RCC 7860 (cell line): ENCODE measurements at places on chromosomes 3 and 15.

- DNase-seq, result no peak
Observed at GRCh38 chr3:55431041-55431440, 56.1 kb downstream of the WNT5A start.

DNA sequence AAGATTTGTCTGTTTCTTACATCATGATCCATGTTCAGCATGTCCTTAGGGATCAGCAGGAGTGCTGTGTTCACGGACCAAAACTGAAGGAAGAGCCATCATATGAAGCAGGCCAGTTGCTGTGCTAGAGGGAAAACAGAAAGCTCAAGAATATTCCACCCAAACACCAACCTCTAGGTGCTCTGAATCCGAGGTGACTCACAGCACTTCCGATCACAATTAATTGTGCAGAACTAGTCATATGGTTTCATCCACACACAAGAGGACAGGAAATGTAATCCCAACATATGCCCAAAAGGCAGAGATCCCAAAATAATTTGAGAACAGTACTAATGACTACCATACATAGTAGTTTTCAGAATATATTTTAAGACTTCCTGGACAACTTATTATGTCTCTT lies 257.9 kb upstream of the KCNH8 start:
- no peak for DNase-seq

DNA sequence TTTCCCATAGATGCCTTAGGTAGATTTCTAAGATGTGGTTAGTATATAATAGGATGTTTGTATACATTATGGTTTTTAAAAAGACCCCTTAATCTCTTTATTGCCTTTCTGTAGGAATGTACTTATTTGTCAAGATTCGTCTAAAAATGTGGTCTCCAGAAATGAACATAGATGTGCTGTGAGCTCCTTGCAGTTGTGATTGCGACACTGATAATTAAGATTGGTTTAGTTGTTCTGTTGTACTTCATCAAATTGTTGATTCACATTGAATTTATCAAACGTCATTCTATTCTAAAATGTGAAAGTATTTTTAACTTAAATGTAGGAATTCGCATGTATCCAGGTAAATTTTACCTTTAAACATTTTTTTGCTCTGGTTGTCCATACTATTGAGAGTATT lies 51.2 kb downstream of the CMC1 start:
- no peak for DNase-seq

DNA sequence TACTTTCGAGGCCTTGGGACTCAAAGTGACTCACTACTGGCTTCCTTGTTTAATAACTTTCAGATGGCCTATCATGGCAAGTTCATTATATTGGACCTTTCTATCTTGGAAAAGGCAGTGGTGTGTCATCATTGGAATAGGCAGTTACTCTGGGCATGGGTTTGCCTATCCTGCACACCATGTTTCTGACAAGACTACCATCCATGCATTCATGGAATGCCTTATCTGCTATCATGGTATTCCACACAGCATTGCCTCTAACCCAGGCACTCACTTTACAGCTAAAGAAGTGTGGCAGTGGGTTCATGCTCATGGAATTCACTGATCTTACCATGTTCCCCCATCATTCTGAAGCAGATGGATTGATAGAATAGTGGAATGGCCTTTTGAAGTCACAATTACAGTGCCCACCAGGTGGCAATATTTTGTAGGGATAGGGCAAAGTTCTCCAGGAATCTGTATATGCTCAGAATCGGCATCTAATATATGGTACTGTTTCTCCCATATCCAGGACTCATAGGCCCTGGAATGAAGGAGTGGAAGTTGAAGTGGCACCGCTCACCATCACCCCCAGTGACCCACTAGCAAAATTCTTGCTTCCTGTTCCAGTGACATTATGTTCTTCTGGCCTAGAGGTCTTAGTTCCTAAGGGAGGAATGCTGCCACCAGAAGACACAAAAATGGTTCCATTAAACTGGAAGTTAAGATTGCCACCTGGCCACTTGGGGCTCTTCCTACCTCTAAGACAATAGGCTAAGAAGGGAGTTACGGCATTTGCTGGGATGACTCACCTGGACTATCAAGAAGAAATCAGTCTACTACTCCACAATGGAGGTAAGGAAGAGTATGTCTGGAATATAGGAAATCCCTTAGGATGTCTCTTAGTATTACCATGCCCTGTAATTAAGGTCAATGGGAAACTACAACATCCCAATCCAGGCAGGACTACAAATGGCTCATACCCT lies 1161.4 kb downstream of the SI start:
- no peak for DNase-seq

DNA sequence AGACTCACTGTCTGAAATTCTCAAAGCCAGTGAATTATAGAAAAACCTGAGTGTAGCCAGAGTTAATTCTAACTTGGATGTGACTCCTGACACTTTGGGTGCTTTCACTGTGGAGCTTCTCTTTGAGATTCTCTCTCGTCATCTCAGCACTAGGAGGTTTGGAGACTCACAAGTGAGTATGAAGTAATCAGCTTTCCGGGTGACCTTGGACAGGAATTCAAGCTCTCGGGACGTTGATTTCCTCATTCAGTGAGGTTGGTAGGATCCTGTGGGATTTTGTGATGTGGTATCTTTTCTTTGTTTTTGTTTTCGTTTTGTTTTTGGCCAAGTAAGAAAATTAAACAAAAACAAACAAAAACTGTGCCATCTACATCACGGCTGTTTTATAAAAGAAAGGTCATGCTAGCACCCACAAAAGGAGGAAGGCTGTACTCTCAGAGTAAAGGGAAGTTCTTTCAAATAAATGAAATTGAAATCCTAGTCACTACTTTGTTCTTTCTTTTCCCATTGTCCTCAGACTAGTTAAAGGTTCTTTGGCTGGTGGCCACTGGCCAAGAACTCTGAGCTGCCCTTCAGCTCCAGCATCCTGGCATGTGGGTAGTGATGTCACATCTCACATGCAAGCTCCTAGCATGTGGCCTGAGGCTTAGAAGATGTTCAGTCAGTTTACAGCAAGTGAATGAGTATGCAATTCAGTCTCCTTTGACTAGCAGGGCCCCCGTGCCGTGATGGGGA lies 263.3 kb upstream of the TPM1 start:
- DNase-seq, result peak; percentile 44

DNA sequence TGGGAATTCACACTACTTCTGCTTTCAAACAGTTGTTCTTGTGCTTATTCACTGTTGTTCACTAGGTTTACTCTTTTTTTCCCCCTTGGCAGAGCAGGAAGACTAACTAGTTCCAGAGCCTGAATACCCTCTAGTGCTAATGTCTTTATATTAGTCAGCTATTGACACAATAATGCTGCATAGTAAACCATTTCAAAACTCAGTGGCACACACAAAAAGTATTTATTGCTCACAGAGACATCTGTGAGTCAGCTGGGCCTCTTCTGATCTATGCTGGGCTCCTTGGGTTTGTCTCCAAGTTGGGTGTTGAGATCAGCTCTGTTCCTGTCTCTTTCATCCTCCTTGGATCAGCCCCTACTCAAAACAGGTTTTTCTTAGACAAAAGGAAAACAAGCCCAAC lies 51.1 kb downstream of the RSRC1 start:
- DNase-seq, result peak; percentile 53

GRCh38 chr3:66320390-66320789 lies 99.6 kb downstream of the SLC25A26 start:
- no peak for DNase-seq

GRCh38 chr3:14784087-14784681 lies 34.6 kb upstream of the FGD5 start:
- DNase-seq, result no peak

- peak; percentile 16 for DNase-seq
Observed at GRCh38 chr15:61195116-61196002, 33.7 kb downstream of the RORA start.

- no peak for DNase-seq
Observed at GRCh38 chr15:52258461-52258860, 37.1 kb downstream of the MYO5C start.

DNA sequence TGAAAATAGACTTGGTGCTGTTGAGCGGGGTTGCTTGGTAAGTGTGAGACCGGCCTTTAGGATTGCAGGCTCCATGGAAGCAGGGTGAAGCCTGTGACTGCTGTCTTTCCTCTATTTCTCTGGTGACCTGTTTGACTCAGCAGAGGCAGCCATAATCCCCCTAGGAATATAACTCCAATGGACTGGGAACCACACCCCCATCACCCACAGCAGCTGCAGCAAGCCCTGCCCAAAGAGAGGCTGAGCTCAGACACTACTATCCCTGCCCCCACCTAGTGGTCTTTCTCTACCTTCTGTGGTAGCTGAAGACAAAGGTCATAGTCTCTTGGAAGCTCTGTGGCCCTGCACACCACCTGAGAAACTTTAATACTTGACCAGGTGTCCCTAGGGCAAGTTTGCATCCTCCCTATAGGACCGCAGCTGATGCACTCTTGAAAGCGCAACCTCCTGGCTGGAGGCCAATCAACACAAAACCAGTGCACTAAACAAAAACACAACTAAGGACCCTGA lies 133.6 kb upstream of the MRPL3 start:
- DNase-seq, result no peak

DNA sequence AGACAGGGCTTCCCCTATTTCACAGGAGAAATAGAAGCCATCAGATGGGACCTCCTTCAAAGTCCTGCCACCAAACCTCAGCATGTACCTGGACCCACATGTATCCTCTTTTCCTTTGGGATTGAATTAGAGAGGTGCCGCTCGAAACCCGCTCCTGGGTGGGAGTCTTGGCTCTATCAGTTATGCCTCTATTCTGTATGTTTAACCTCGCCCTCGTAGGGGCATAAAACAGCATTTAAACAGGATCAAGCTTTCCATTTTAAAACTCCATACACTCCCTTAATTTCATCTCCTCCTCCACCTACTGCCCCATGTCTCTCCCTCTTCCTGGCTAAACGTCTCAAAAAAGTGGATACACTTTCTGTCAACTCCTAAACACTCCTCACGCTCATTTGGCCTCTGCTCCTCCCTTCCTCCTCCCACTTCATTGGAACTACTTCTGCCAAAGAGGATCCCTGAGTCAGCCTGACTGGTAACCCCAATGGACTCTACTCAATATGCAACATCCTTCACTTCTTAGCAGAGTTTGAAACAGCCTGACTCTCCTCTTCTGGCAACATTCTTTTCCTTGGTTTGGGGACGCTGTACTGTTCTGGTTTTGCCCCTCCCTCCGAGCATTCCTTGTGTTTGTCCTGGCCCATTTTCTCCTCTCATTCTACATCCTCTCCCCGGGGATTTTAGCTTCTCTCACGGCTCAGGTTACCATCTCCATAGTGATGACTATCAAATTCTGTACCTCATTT lies 23.0 kb upstream of the MUC20 start:
- no peak for DNase-seq

- DNase-seq, result no peak
Observed at GRCh38 chr3:123379041-123379830, 69.7 kb downstream of the ADCY5 start.

DNA sequence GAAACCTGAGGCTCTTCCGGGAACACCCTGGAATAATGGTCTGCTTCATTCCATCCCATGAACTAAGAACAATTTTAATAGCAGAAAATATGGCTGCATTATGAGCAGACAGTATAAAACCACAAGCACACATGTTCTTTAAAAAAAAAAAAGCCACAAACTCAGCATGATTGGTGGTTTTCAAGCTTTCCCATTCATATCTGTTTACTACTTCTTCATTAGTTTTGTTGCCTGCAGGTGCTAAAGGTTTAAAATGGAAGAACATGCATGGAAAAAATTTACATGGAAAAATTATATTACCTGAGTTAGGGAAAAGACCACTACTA lies 137.9 kb upstream of the HES1 start:
- no peak for DNase-seq

- DNase-seq, result no peak
Observed at GRCh38 chr3:42210726-42211125, 55.3 kb downstream of the CCK start.

GRCh38 chr3:1774597-1774996 lies 324.1 kb upstream of the CNTN4 start:
- DNase-seq, result no peak

GRCh38 chr15:60673918-60674558 lies 195.1 kb upstream of the ICE2 start:
- peak; percentile 87 for DNase-seq

- DNase-seq, result no peak
Observed at GRCh38 chr3:49709852-49710251, 9.6 kb downstream of the AMIGO3 start.

GRCh38 chr3:30167541-30168011 lies 438.8 kb upstream of the TGFBR2 start:
- no peak for DNase-seq

DNA sequence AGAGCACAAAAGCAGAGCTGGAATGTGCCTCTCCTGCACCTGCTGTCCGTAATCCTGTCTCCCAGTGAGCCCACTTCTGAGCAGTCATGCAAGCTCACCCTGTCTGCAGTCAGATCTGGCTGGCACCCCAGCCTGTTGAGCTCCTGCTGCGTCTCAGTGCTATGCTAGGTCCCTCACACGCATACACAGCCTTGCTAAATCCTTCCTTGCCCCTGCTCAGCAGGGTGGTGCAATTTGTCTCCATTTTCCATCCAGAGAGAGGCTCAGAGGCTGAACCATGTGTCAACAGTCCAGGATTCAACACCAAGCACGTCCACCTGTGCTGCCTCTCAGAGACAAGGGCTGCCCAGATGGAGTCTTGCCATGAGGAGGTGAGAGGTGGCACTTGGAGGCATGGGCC lies 11.0 kb downstream of the POMGNT2 start:
- DNase-seq, result no peak

GRCh38 chr3:61774279-61774890 lies 213.0 kb downstream of the PTPRG start:
- no peak for DNase-seq

- no peak for DNase-seq
Observed at GRCh38 chr15:75761446-75762356, 49.1 kb upstream of the CSPG4 start.

- no peak for DNase-seq
Observed at GRCh38 chr15:33209575-33210481, 15.3 kb upstream of the FMN1 start.

- DNase-seq, result peak; percentile 51
Observed at GRCh38 chr3:45182915-45183871, 37.0 kb upstream of the CDCP1 start.

GRCh38 chr3:115851571-115851970 lies 228.3 kb downstream of the GAP43 start:
- DNase-seq, result no peak

GRCh38 chr3:16670191-16670590 lies 65.0 kb upstream of the DAZL start:
- DNase-seq, result no peak

GRCh38 chr15:98085003-98085639 lies 124.6 kb downstream of the ARRDC4 start:
- DNase-seq, result peak; percentile 41

DNA sequence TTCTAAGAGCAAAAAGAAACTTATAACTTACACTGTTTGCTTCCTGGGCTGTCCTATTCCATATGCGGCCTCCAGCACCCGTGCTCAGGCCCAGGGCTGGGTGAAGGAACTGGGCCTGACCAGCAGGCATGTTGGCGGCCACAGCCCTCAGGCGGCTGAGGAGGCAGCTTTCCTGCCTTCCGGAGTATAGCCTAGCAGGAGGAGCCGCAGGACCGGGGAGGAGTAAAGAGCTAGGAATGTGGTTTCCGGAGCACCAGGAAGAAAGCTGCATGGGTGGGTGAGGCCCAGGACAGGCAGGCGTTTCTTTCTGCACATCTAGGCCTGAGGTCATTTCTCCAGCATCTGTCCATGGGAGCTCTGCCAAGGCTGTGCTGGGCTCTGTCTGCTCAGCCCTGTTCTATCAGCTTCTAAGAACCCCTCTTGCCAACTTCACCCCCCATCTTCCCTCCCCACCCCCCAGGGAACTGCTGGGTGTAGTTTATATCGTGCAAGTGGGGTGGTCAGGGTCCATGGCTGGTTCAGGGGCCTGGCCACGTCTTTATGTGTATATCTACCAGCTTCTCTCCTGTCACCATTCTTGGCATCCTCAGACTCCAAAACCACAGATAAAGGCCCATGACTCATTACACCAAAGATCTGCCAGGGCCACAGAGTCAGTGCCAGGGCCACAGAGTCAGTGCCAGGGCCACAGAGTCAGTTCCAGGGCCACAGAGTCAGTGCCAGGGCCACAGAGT lies 7.8 kb upstream of the KIF7 start:
- DNase-seq, result peak; percentile 89
